AG04450 (cell line): ENCODE measurements at places on chromosomes 5 and 9.
A peak's percentile ranks its signal among the peaks of the same experiment; 100 is the strongest.

- no peak for DNase-seq
These were observed 12.7 kb upstream of the SLC36A1 start for GRCh38 chr5:151434570-151435237.

- no peak for DNase-seq
These were observed 43.5 kb downstream of the RUSC2 start for GRCh38 chr9:35533398-35533797.

GRCh38 chr9:68488126-68488525 is 52.6 kb downstream of the TMEM252 start:
- no peak for DNase-seq

DNA sequence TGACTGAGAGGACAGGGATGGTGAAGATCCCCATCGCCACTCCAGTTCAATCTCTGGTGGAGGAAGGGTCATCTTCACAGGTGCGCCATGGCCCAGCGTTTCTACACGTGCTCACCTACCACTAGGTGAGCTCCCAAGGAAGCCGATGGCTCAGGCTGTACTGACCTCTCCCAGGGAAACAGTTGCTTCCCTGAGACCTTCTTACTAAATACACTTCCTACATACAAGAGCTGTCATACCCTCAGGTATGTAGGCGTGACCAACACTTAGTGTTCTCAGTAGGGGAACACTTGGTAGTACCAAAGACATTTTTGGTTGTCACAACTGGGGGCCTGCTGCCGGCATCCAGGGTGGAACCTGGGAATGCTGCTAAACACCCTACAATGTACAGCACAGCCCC is 75.2 kb downstream of the TENT4A start:
- DNase-seq, result no peak

DNA sequence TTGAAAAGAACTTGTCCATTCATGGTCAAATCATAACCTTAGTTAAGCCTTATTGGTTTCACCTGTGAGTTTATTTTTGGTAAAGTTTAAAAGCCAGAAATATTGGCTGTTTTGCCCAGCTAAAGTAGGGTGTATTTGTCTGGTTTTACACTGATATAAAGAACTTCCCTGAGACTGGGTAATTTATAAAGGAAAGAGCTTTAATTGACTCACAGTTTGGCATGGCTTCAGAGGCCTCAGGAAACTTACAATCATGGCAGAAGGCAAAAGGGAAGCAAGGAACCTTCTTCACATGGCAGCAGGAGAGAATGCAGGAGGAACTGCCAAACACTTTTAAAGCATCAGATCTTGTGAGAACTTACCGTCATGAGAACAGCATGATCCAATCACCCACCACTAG is 55.3 kb downstream of the JAKMIP2 start:
- DNase-seq, result no peak

- peak; percentile 59 for DNase-seq
These were observed 8.7 kb downstream of the FAM193B start for GRCh38 chr5:177545487-177546257.

- no peak for DNase-seq
These were observed 54.2 kb upstream of the EGFL7 start for GRCh38 chr9:136608348-136609159.

- DNase-seq, result no peak
These were observed 23.8 kb upstream of the TRPM3 start for GRCh38 chr9:71145179-71145578.

GRCh38 chr9:17319864-17320263 is 185.0 kb downstream of the CNTLN start:
- DNase-seq, result no peak

- no peak for DNase-seq
These were observed 1.3 kb upstream of the FST start for GRCh38 chr5:53479045-53479589.

DNA sequence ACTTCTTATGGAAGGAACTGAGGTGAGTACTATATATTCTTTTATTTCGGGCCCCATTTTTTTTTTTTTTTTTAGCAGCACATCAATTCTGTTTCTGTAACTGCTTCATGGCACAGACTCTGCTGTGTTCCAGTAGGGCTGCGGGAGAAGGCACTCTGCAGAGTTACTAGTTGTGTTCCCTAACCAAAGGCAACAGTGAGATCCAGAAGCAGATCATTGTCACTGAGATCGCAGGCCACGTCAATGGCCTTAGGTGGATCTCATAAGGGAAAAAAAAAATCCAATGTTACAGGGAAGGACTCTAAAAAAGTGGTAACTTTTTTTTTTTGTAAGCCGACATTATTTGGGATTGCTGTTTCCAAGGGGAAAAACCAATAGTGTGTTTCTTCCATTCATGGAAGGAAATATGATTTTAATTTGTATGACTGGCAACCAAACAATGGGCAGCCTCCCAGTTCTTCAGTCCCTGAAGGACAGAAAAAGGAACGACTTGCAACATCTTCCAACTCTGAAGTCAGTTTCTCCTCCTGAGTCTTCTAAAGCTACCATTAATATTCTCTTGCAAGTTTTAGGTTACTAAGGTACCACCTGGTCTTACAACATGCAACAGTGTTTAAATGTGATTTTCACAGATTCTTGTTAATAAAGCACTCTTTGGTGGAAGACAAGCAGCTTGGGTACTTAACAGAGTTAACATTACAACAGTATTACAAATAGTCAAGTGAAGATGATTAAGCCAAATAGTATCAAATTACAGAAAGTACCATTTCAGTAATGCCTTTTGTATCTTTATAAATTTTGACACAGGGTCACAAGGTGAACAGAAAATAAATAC is 52.8 kb downstream of the HABP4 start:
- no peak for DNase-seq

DNA sequence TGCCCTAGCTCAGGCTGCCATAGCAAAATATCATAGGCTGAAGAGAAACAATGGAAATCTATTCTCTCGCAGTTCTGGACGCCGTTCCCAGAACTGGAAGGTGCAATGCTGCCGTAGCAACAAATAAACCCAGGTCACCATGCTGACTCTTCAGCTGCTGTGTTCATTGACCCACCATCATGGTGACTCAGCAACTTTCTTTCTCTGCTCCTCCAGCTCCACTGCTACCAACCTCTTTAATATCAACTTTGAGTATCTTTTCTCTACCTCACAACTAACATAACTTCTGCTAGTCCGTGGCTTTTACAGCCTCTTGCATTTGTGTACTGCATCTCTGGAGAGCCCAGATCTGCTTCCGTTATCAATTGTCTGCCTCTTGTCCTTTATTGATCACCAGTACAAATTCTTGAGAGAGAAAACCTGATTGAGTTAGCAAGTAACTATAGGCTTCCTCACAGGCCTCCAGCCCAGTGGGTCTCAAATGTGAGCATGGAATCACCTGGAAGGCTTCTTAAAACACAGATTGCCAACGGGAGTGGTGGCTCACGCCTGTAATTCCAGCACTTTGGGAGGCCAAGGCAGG is 47.3 kb upstream of the SLC30A5 start:
- DNase-seq, result no peak

- DNase-seq, result no peak
These were observed 423.2 kb upstream of the RORB start for GRCh38 chr9:74073897-74074296.

- peak; percentile 8 for DNase-seq
These were observed 45.1 kb downstream of the TTC1 start for GRCh38 chr5:160054047-160054446.

GRCh38 chr5:45274241-45274640 is 421.9 kb downstream of the HCN1 start:
- DNase-seq, result no peak

DNA sequence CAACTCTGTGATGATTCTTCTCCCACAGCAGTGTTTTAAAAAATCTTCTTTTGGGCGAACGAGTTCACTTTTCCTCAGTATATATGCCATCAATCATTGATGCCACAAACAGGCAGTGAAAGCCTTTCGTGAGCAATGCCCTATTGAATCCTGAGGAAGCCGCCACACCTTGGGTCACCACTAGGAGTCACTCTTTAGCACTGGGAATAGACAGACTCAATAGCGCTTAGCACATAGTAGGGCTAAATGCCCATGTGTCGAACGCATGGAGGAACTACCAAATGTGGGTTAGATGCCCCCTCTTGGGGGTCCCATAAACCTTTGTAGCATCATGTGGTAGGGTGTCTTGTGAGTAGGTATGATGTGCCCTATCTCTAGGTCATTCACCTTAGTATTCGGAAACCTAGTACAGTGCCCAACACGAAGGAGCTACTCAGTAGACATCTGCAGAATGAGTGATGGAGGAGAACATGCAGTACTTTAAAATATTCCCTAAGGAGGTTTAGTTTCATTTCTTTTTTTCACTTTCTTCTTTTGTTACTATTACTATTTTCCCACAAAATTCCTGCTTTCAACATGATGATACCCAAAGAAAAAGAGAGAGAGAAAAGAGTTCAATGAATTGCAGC is 603.7 kb downstream of the BNC2 start:
- DNase-seq, result no peak

DNA sequence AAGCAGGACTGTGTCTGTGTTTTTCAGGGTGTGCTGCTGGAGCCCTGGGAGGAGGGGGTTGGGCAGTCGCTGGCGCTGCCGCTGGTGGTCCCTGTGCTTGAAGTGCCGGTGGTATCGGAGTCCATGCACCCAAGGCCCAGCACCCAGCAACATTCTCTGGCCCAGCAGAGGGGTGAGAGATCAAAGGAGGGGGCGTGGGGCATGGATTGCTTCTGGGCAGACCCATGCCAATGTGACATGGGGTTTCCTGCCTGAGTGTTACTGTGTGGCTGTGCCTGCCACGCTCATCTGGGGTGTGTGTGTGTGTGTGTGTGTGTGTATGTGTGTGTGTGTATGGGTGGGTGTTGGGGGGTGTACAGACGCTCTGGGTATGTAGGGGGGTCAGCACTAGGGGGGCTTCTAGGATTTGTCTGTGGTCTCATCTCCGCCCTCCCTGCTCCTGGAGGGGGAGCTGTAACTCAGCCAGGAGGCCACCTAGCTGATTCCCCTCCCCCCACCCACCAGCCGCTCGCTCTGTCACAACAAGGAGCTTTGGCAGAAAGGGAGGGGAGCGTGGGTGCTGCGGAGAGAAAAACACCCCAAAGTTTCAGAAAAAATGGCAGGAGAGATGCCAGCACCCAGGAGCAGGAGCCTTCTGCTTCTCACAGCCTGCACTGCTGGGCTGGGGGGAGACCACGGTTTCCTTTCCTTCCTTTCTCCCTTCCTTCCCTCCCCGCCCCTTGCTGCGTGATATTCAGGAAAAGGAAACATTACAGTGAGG is 35.9 kb upstream of the HSPA9 start:
- no peak for DNase-seq

DNA sequence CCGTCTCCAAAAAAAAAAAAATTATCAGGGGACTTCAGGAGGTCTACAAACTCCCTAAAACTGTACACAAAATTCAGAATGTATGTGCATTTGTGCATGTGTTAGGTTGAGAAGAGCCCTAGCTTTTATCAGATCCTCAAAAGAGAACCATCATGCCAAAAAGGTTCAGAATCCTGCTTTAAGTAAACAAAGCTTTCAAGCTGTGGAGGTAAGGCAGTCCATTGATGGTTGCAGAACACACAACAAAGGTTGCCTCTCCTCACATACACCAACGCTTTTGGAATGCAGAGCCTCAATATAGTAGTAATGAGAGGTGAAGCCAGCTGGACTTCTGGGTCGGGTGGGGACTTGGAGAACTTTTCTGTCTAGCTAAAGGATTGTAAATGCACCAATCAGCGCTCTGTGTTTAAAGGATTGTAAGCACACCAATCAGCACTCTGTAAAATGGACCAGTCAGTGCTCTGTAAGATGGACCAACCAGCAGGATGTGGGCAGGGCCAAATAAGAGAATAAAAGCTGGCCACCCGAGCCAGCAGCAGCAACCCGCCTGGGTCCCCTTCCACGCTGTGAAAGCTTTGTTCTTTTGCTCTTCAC is 57.9 kb upstream of the RNF38 start:
- no peak for DNase-seq

- DNase-seq, result peak; percentile 7
These were observed 83.6 kb upstream of the ADAMTSL1 start for GRCh38 chr9:18390393-18390792.

GRCh38 chr5:96093890-96094381 is 132.3 kb upstream of the ELL2 start:
- DNase-seq, result no peak

GRCh38 chr5:143985832-143986515 is 174.0 kb downstream of the HMHB1 start:
- DNase-seq, result peak; percentile 16

DNA sequence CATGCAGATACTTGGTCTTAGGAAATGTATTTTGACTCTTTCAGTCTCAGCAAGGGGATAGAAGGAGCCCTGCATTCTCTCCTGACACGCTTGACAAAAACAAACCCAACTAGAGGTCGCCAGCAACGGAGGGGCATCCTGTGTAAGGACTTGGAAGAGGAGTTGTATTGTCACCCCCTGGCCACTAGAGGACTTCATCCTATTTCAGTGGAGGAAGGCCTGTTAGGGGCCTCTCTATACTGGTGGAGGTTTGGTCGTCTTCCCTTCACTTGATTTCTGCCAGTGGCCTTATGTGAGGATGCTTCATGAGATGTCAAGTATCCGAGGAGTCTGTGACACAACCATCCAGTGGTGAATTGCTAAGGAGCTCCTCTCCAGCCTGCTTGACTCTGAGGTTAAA is 122.8 kb upstream of the STC2 start:
- no peak for DNase-seq

DNA sequence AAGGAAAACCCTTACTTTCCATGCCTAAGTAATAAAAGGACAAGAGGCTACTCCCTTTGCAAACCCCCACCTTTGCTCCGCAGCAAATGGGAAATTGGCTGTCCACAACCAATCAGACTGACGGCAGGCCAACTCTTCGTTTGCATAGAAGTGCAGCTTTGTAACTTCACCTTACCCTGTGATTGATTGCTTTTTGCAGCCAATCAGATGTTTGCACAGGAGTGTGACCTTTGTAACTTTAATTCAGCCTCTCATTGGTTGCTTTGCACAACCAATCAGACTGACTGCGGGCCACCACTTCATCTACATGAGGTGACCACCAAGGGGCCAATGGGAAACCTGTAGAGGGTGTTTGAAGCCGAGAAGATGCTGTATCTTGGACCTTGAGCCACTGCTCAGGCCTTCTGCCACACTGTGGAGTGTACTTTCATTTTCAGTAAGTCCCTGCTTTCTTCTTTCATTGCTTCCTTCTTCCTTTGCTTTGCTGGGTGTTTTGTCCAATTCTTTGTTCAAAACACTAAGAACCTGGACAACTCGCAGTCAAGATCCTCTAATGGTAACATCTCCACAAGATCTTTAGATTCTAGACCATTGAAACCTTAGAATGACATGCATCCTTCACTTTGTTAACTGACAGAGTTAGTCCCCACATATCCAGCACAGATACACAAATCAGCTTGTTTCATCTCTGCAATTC is 51.3 kb upstream of the FREM1 start:
- no peak for DNase-seq

- no peak for DNase-seq
These were observed 21.0 kb upstream of the RAB14 start for GRCh38 chr9:121222524-121223171.
